Aorta (tissue), 5 donors: ENCODE measurements at places on chromosomes 13 and 19. TPM values are rescaled to one million over a fixed set of nuclear protein-coding genes. Genes with fewer than 3 reads are reported as not detected.

The ZNF208 gene
- 3.0 TPM for polyA plus RNA-seq

The ZNF578 gene
- polyA plus RNA-seq: 1.0 TPM

The PTGIR gene
- 17.3 TPM for polyA plus RNA-seq

The SLC1A6 gene
- polyA plus RNA-seq: 0.13 TPM

The CBY2 gene
- polyA plus RNA-seq: not detected

The RFPL4A gene
- polyA plus RNA-seq: not detected

The TRPC4 gene
- 11.3 TPM for polyA plus RNA-seq

The ITPKC gene
- polyA plus RNA-seq: 11.1 TPM

The TIMM29 gene
- polyA plus RNA-seq: 16.0 TPM

The SIGLECL1 gene
- polyA plus RNA-seq: not detected
